ENCODE measurements at places on chromosomes 4 and X.

GRCh38 chr4:138668309-138668708 is 347.3 kb upstream of the NOCT start:
- no peak for DNase-seq

DNA sequence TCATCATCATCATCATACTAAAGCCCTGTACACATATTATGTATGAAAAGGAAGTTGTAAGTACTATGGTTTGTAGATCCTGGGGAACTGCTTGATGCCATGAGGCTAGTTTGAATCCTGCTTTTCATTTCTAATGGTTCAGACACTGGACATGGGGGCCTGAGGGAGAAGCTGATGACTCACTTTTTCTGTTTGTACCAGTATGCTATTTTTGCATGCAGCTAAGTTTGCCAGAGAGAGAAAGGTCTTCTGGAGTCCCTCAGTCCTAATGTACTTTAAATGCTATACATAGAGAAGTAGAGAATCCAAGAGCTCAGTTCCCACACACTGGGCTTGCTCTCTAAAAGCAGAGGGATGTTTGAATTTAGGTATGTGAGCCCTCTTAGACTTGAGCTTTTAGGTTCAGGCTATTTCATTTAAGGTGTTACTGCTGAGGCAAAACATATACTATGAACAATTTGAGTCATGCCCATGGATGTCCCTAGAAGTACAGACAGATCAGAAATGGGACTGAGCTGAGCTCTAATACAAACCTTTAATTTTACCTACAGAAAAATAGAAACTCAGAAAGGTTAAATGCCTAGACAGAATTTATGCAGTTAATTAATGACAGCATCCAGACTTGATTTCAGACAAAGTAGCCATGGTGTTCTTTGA is 17.6 kb upstream of the HS3ST1 start:
- no peak for DNase-seq

- no peak for DNase-seq
Observed at GRCh38 chr4:28009541-28009940, 1148.9 kb downstream of the STIM2 start.

DNA sequence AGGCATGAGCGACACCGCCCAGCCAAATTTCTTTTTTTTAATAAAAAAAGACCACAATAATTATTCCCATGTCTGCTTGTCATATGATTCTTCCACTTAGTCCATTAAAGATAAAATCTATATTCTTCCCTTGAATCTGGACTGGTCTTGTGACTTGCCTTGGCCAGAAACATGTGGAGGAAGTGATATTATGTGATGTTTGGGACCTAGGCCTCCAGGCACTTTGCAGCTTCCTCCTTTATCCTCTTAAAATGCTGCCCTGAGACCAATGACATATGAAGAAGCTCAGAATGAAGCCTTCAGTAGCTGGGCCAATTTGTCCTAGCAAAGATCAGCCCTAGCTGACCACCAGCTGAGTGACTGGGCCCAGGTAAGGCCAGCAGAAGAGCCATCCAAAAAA is 250.0 kb downstream of the INPP4B start:
- no peak for DNase-seq

GRCh38 chr4:56618734-56619133 is 62.4 kb downstream of the HOPX start:
- no peak for DNase-seq

Data from ovary (tissue), 10 donors.